ENCODE measurements at places on chromosomes 4 and X. TPM values are rescaled to one million over a fixed set of nuclear protein-coding genes. Genes with fewer than 3 reads are reported as not detected.

GRCh38 chrX:143800150-143800549 is 79.6 kb upstream of the SPANXN2 start:
- DNase-seq: no peak
- no peak overlapping the region for H3K27ac ChIP-seq
- H3K4me3 ChIP-seq: no peak overlapping the region
- H3K36me3 ChIP-seq: no peaks in the 10 kb centered on the region
- H3K27me3 ChIP-seq: no peaks in the 10 kb centered on the region

GRCh38 chrX:8861908-8862307 is 60.7 kb upstream of the FAM9A start:
- no peak overlapping the region for H3K4me3 ChIP-seq
- no peak overlapping the region for H3K27ac ChIP-seq
- H3K4me1 ChIP-seq: no peaks in the 10 kb centered on the region
- no peaks in the 10 kb centered on the region for H3K36me3 ChIP-seq
- DNase-seq: no peak
- H3K27me3 ChIP-seq: no peaks in the 10 kb centered on the region

GRCh38 chr4:136562834-136563233 is 969.5 kb downstream of the PCDH18 start:
- H3K36me3 ChIP-seq: no peaks in the 10 kb centered on the region
- no peak overlapping the region for H3K27ac ChIP-seq
- no peak for DNase-seq
- no peaks in the 10 kb centered on the region for H3K27me3 ChIP-seq
- H3K4me1 ChIP-seq: no peaks in the 10 kb centered on the region
- H3K4me3 ChIP-seq: no peak overlapping the region

BLTP1 gene
- total RNA-seq: 190 TPM

DNA sequence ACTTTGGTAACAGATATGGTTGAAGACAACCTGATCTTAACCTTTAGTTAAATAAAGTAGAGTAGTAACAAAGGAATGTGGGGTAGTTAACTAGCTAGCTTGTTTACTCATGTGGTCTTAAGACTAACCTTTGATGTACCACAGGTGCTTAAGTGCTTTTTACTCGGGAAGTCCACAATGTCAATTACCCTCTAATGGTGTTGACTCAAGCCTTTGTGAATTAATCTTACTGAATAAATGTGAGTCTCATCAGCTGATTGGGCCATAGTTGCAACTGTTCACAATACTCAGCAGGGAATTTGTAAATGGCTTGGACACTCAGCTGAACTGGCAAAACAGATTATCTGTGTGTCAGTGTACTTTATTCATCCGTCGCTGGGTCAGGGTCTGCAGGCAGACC is 119.0 kb upstream of the UGT8 start:
- no peak overlapping the region for H3K4me3 ChIP-seq
- no peaks in the 10 kb centered on the region for H3K4me1 ChIP-seq
- H3K36me3 ChIP-seq: no peaks in the 10 kb centered on the region
- no peak for DNase-seq
- no peaks in the 10 kb centered on the region for H3K27me3 ChIP-seq
- no peak overlapping the region for H3K27ac ChIP-seq

NOX1 gene
- not detected for total RNA-seq

GRCh38 chrX:2272337-2272736 is 228.4 kb downstream of the DHRSX start:
- H3K27me3 ChIP-seq: no peaks in the 10 kb centered on the region
- DNase-seq: no peak
- H3K36me3 ChIP-seq: no peaks in the 10 kb centered on the region

GRCh38 chr4:6043843-6044242 is 25.6 kb upstream of the C4orf50 start:
- no peak overlapping the region for H3K4me3 ChIP-seq
- H3K36me3 ChIP-seq: no peaks in the 10 kb centered on the region
- DNase-seq: no peak

GRCh38 chr4:16705341-16705740 is 193.1 kb downstream of the LDB2 start:
- H3K27ac ChIP-seq: no peak overlapping the region
- no peaks in the 10 kb centered on the region for H3K27me3 ChIP-seq
- no peaks in the 10 kb centered on the region for H3K4me1 ChIP-seq
- DNase-seq: no peak
- no peak overlapping the region for H3K4me3 ChIP-seq
- H3K36me3 ChIP-seq: no peaks in the 10 kb centered on the region

PRKG2 gene
- total RNA-seq: 49.5 TPM

DNA sequence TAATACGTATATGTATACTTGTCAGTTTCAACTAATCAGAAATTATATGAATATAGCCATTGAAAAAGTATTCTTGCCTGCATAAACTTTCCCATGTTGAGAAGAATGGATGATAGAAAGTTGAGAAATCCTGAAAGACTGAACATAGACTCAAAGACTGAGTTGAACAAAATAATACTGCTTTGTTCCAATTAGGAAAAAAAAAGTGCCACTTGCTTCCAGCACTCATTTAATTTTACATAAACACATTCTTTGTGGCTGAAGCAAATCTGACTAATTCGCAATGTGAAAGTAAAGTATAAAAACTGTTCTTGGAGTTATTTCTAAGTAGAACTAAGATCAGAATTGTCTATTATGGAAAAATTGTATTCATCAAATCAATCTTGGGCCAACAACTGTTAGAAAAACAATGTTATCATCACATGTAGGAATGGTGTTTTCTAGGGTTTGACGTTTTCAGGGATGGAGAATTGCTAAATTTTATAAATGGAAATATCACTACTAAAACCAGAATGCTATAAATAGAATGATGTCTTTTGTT is 2334.6 kb downstream of the PCDH7 start:
- no peaks in the 10 kb centered on the region for H3K4me1 ChIP-seq
- no peaks in the 10 kb centered on the region for H3K27me3 ChIP-seq
- no peak for DNase-seq
- H3K4me3 ChIP-seq: no peak overlapping the region
- no peaks in the 10 kb centered on the region for H3K36me3 ChIP-seq
- no peak overlapping the region for H3K27ac ChIP-seq

DNA sequence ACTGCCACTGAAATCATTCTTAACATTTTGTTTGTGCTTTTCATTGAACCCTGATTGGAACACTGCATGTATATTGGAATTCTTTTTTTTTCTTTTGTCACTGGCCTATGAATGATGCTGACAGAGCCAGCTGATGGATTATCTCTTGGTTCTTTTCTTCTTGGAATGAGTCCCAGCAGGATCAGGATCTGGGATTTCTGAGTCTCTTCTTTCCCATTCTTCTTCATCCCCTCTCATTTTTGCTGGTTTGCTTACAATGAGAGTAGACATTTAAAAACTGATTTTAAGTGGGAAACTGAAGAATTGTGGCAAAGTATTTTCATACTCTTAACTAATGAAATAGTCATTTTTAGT is 9.0 kb downstream of the DCUN1D4 start:
- peaks cover 4% of the 10 kb centered on the region for H3K4me1 ChIP-seq

TMEM150C gene
- not detected for total RNA-seq

DNA sequence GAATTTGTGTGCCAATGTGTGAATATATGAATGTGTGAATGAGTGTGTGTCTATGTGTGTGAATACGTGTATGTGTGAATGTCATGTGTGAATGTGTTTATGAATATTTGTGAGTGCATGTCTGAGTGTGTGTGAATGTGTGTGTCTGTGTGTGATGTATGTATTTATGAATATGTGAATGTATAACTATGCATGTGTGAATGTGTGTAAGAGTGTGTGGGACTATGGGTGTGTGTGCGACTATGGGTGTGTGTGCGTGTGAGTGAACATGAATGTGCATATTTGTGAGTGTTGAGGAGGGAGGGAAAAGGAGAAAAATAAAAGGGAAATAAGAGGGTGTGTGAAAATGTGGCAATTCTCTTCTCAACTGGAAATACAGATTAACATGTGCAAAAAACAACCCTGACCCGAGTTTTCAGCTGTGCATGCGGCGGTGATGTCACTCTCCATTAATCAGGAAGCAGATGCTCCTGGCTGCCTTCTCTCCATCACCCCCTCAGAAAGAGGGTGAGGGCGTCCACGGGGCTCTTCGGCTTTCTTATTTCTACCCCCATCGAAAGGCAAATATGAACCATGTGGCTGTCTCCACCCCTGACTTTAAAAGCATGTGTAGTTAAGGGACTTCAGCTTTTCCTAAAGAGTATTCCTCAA is 219.8 kb downstream of the MAML3 start:
- H3K27me3 ChIP-seq: no peaks in the 10 kb centered on the region
- no peak overlapping the region for H3K4me3 ChIP-seq
- no peak overlapping the region for H3K27ac ChIP-seq
- no peaks in the 10 kb centered on the region for H3K36me3 ChIP-seq
- no peak for DNase-seq
- H3K4me1 ChIP-seq: no peaks in the 10 kb centered on the region

DNA sequence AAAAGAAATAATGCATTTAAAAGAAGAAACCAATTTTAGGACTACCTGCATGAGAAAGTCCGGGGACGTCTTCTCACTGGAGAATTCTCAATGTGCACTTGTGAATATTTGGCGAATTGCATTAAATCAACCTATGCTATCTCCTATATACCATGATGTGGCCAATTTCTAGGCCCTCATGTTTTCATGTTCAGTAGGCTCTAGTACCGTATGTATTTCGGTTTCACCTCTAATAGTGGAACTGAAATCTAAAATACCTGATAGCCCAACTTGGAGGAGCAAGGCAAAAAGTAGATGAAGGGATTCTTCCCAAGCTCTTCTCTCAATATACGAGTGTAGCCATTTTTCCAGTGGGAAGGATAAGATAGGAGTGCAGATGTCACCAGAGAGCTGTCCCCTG is 11.4 kb upstream of the FGF2 start:
- no peaks in the 10 kb centered on the region for H3K27me3 ChIP-seq
- H3K4me1 ChIP-seq: no peaks in the 10 kb centered on the region
- H3K27ac ChIP-seq: no peak overlapping the region
- no peak for DNase-seq
- H3K36me3 ChIP-seq: no peaks in the 10 kb centered on the region

GRCh38 chrX:2314831-2315365 is 185.9 kb downstream of the DHRSX start:
- no peaks in the 10 kb centered on the region for H3K36me3 ChIP-seq
- no peaks in the 10 kb centered on the region for H3K27me3 ChIP-seq
- no peak overlapping the region for H3K27ac ChIP-seq
- no peak for DNase-seq
- H3K4me1 ChIP-seq: no peaks in the 10 kb centered on the region

KCNE5 gene
- not detected for total RNA-seq

DNA sequence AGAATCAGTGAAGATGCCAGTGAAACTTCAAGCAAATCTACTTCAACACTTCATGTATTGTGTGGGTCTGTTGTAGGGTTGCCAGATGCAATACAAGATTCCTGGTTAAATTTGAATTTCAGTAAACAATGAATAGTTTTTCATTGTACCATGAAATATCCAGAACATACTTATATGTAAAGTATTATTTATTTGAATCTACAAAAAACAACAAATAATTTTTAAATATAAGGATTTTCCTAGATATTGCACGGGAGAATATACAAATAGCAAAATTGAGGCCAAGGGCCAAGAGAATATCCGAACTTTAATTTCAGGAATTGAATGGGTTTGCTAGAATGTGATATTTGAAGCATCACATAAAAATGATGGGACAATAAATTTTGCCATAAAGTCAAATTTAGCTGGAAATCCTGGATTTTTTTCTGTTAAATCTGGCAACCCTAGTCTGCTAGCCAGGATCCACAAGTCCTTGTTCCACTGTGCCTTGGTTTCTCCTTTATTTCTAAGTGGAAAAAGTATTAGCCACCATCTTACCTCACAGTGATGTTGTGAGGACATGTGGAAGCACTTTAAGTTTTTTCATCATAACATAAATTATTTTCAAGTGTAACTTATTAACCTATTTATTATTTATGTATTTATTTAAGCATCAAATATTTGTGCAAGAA is 2.3 kb downstream of the CXCL8 start:
- no peak for DNase-seq
- no peak overlapping the region for H3K27ac ChIP-seq
- no peaks in the 10 kb centered on the region for H3K4me1 ChIP-seq
- no peak overlapping the region for H3K4me3 ChIP-seq
- H3K27me3 ChIP-seq: no peaks in the 10 kb centered on the region

DNA sequence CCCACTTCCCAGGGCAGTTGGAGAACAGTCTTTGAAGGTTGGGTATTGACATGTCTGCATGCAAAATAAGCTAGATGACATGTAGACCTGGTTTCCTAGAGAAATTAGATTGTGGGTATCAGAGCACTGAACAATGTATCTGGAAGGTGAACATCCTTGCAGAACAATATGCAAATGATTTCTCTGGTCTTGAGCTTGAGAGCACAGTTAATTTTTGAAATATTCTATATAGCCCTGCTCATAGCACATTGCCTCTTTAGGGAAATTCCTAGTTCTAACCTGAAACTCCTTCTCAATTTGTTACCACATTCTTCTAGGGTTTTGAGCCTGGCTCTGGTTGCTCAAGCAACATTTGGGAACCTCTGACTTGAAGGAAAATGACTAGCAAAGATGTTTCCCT is 41.6 kb upstream of the LAS1L start:
- H3K27ac ChIP-seq: no peak overlapping the region
- no peaks in the 10 kb centered on the region for H3K27me3 ChIP-seq
- no peak overlapping the region for H3K4me3 ChIP-seq
- H3K4me1 ChIP-seq: no peaks in the 10 kb centered on the region
- no peak for DNase-seq

TMEM154 gene
- 2.3 TPM for total RNA-seq

GRCh38 chr4:44629280-44629866 is 22.1 kb downstream of the YIPF7 start:
- H3K27ac ChIP-seq: no peak overlapping the region
- no peaks in the 10 kb centered on the region for H3K27me3 ChIP-seq
- H3K4me3 ChIP-seq: no peak overlapping the region
- no peaks in the 10 kb centered on the region for H3K4me1 ChIP-seq
- no peaks in the 10 kb centered on the region for H3K36me3 ChIP-seq

GRCh38 chr4:61831987-61832386 is 631.9 kb downstream of the ADGRL3 start:
- H3K36me3 ChIP-seq: no peaks in the 10 kb centered on the region
- H3K4me1 ChIP-seq: no peaks in the 10 kb centered on the region
- no peak overlapping the region for H3K27ac ChIP-seq

GRCh38 chr4:174554231-174554728 is 32.0 kb upstream of the HPGD start:
- H3K27ac ChIP-seq: no peak overlapping the region
- H3K4me1 ChIP-seq: no peaks in the 10 kb centered on the region
- no peaks in the 10 kb centered on the region for H3K36me3 ChIP-seq
- H3K27me3 ChIP-seq: no peaks in the 10 kb centered on the region

- no peaks in the 10 kb centered on the region for H3K4me1 ChIP-seq
- H3K4me3 ChIP-seq: no peak overlapping the region
- H3K27ac ChIP-seq: no peak overlapping the region
- H3K27me3 ChIP-seq: no peaks in the 10 kb centered on the region
- no peaks in the 10 kb centered on the region for H3K36me3 ChIP-seq
- no peak for DNase-seq
These were observed 857.2 kb upstream of the INTU start for GRCh38 chr4:126775485-126776106.

GRCh38 chr4:48332661-48333060 is 8.7 kb upstream of the SLAIN2 start:
- no peaks in the 10 kb centered on the region for H3K36me3 ChIP-seq
- H3K27ac ChIP-seq: no peak overlapping the region
- H3K4me1 ChIP-seq: no peaks in the 10 kb centered on the region
- DNase-seq: no peak
- no peaks in the 10 kb centered on the region for H3K27me3 ChIP-seq

Measured in Peyer's patch (tissue), 4 donors.